ENCODE measurements at places on chromosomes 2 and 18. TPM values are rescaled to one million over a fixed set of nuclear protein-coding genes. Genes with fewer than 3 reads are reported as not detected.

The CIB4 gene
- total RNA-seq, result not detected

The LYPD1 gene
- total RNA-seq, result not detected

The GREB1L gene
- total RNA-seq, result 1.8 TPM

The MLPH gene
- 49.5 TPM for total RNA-seq

The KLHL41 gene
- total RNA-seq, result 0.37 TPM

The UGT1A4 gene
- total RNA-seq, result not detected

The OSBPL1A gene
- 46.1 TPM for total RNA-seq

The RAX gene
- total RNA-seq, result not detected

The IL36A gene
- total RNA-seq, result not detected

The SRD5A2 gene
- under 0.01 TPM for total RNA-seq

The TFPI gene
- total RNA-seq, result 274 TPM

The SCN3A gene
- not detected for total RNA-seq

The HSPD1 gene
- 312 TPM for total RNA-seq

The NBEAL1 gene
- 34.9 TPM for total RNA-seq

The MTERF4 gene
- 18.0 TPM for total RNA-seq

The ITGA6 gene
- 2.5 TPM for total RNA-seq
